ENCODE measurements at places on chromosomes 6 and 20. TPM values are rescaled to one million over a fixed set of nuclear protein-coding genes. Genes with fewer than 3 reads are reported as not detected.

Gene SNPH
- total RNA-seq, result 2.9 TPM

Gene MAS1
- total RNA-seq, result not detected

GRCh38 chr6:112990971-112991370 lies 643.8 kb downstream of the RFPL4B start:
- H3K27me3 ChIP-seq, result no peaks in the 10 kb centered on the region
- H3K4me1 ChIP-seq, result no peaks in the 10 kb centered on the region
- H3K4me3 ChIP-seq, result no peak overlapping the region
- DNase-seq, result no peak

- DNase-seq, result no peak
- H3K36me3 ChIP-seq, result no peaks in the 10 kb centered on the region
- no peaks in the 10 kb centered on the region for H3K27me3 ChIP-seq
- H3K27ac ChIP-seq, result no peak overlapping the region
- no peak overlapping the region for H3K4me3 ChIP-seq
- H3K4me1 ChIP-seq, result no peaks in the 10 kb centered on the region
Observed at GRCh38 chr20:58004146-58004545, 224.3 kb downstream of the ANKRD60 start.

All from activated CD4-positive, alpha-beta memory T cell treated with anti-CD3 and anti-CD28 coated beads, Interleukin-2, amount 10 ng/mL, durations not matched to agents 7 days and 5 days (primary cell).